Stimulated activated CD8-positive, alpha-beta memory T cell treated with anti-CD3 and anti-CD28 coated beads, Interleukin-4, amount 100 ng/mL, for 1 hour (primary cell): ENCODE measurements at places on chromosomes 6 and 20.

DNA sequence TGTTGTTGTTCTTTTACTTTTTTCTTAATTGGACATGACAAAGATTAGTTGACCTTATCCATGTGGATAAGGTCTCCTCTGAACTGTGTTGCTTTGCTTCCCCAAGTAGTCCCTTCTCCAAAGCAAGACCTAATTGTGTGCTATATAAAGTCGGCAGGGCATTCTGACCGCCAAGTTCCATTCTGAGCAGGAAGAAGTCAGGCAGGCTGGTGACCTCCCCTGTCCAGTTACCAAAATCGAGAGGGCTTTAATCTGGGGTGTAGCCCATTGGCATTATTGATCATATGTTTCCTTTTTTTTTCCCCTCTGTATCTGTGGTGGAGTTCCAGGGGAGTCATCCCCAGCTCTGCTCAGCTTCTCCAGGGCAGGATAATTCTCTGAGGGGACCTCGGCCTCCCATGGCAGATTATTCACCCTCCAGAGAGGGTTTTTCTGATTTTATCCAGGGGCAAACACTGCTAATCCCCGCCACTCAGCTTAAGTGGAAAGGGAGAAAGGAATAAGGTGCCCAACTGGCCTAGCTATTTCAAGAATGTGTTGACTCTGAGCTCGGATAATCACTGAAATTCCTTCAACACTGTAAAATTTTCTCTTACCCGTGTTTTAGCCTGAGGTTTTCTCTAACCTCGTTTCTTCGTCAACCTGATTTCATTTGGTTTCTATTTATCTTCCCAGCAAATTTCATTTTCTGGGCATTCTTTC lies 71.8 kb upstream of the L3MBTL3 start:
- no peak for DNase-seq

DNA sequence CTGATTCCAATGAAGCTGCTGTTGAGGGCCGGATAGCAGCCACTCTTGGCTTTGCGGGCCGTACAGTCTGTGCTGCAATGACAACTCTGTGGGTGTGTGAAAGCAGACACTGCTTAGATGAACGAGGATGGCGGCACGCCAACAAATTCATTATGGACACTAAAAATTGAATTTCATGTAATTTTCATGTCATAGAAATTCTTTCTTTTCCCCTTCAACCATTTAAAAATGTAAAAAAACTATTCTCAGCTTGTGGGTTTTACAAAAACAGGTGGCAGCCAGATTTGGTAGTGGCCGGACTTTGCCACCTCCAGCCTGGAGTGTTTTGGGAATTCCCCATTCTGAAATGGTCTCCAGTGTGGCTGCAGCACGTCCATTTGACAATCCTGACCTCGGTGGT lies 26.0 kb downstream of the MAS1 start:
- DNase-seq = no peak

- no peak for DNase-seq
Measured at GRCh38 chr6:9233686-9234085, 798.3 kb upstream of the SLC35B3 start.

GRCh38 chr6:109050447-109051102 lies 44.1 kb downstream of the SESN1 start:
- no peak for DNase-seq

- no peak for DNase-seq
Measured at GRCh38 chr6:37503309-37503965, 3.7 kb upstream of the CCDC167 start.

DNA sequence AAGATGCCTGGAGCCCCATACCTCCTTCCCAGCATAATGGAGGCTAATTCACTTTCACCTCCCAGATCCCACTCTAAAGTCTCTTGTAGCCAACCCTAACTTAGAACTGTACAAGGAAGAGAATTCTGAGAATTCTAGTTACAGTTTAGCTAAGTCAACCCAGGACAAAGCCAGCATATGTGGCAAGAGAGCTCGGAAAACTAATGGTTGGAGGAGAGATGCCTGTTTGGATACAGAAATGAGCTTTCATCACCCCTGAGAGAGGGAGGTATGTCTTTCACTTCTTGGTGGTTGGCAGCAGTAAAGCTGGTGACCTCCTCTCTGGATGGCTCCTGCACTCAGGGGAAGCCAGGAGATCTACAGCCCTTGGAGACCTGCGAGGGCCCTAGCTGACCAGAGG lies 252.6 kb upstream of the SUPT3H start:
- no peak for DNase-seq

- no peak for DNase-seq
Measured at GRCh38 chr20:41738604-41739206, 120.5 kb upstream of the CHD6 start.

DNA sequence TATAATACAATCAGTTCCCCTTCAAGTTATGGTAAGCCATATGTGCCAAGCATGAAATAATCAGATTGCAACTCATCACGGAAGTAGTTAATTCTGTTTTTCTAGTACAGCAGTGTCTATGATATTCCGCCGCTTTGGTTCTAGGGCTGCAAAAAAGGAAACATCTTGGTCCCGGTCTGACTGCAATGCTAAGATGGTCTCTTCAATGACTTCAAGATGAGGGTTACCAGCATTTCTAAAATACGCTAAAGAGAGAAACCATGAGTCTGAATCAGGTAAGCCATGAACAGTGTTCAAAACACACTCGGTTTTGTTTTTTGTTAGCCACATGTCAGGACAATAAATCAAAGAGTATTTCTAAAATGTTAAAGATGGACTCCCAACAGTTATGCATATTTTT lies 3.2 kb upstream of the ANKRD60 start:
- DNase-seq = no peak

GRCh38 chr6:128507337-128508310 lies 12.8 kb downstream of the PTPRK start:
- no peak for DNase-seq

DNA sequence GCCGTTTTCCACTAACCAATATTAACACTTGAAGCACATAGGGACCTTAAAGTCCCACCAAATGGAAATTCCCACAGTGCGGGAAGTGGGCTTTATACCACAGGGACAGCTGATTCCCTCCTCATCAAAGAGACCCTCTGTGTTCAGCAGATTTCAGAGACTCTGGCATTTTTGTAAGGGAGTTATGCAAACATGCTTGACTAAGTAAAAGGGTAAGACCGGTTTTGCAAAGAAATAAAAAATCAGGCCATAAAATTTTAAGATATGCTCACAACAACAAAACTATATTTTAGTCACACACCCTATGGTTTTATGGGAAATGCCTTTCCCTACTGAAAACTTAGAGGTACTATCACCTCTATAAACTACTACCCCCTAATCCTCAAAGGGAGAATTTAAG lies 45.4 kb upstream of the SPTLC3 start:
- no peak for DNase-seq

GRCh38 chr20:63944078-63944941 lies 11.9 kb downstream of the UCKL1 start:
- DNase-seq = no peak

GRCh38 chr20:43843096-43843964 lies 71.3 kb upstream of the TOX2 start:
- no peak for DNase-seq

DNA sequence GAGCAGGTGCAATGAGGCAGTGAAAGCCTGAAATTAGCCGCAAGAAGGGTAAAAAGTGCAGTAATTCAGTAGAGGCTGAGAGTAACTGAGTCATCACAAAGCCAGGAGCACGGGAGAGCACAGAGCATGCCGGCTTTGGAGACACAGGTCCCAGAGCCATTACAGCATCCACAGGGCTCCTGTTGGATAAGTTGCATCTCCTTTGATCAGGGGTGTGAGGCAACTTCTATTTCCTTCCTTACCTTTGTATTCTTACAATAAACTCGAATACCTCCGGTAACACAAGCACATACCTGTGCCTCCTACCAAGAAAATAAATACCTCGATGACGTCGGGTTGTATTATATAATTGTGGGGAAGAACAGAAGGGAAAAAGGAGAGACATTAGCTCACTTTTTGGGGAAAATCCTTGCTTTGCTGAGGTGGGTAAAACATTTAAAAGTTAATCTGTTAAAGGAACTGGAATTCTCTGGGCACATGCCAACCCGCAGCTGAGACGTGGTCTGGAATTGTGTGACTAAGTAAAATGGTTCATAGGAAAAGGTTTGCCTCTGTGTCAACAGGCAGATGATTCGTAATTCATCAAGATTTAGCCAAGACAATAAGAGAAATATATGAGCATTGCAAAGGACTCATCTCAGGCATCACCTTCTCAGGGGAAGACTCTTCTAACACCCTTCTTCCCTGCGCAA lies 360.7 kb upstream of the ZFP64 start:
- no peak for DNase-seq

DNA sequence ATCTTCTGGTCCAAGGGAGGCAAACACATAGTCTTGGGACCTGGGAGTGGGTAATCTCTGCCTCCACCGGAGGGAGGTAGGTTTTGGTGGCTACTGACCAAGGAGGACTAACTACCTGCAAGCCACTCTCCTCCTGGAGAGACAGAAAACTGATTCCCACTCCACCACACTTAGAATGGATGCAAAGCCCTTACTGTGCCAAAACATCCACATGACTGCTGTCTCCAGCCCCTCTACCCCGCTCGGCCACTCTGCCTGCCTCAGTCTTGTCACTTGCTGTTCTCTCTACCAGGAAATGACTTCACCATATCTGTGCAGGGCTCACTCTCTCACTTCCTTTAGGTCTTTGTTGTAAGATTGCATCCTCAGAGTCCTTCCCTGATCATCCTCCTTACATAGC lies 129.5 kb upstream of the ARG1 start:
- no peak for DNase-seq

GRCh38 chr6:122799916-122800686 lies 11.0 kb downstream of the SMPDL3A start:
- no peak for DNase-seq

DNA sequence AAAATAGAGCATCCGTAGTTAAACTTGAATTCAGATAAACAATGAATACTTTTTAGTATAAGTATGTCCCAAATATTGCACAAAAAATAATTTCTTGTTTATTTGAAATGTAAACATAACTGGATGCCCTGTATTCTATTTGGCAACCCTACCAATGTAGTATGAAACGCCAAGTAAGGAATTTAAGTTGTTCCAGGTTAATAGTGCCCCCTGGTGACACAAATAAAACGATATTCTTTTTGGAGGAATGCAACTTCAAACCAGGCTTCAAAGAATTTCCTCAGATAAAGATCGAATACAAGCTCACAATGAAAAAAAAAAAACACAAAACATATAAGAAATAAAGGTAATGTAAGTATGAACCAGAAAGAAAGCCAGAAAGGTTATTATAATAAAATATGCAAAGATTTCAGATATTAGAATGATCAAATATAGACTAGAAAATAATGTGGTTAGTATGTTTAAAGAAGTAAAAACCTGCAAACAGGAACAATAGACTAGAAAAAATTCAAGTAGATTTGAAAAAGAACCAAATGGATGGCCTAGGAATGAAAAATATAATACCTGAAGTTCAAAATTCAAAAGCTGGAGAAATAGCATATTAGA lies 18.4 kb upstream of the AKAP7 start:
- no peak for DNase-seq

GRCh38 chr20:60857708-60858107 lies 394.4 kb upstream of the CDH4 start:
- no peak for DNase-seq

DNA sequence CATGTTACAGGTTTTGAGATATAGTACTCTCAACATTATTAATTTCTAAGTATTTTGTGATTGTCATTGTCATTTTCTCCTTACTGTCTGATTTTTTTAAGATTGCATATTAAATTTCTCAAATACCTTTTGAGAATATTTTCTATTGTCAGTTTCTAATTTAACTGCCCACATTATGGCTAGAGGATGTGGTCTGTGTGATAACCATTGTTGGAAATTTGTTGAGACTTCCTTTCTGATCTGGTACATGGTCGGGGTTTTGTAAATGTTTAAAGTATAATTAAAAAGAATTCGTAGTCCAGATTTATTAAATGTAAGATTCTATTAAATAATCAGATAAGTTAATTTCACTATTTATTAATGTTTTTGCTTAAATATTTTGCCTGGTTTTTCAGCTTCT lies 60.1 kb downstream of the SLX4IP start:
- no peak for DNase-seq

- DNase-seq = no peak
Measured at GRCh38 chr20:1423625-1424106, 30.8 kb upstream of the FKBP1A start.

- no peak for DNase-seq
Measured at GRCh38 chr6:135568379-135568778, 70.8 kb upstream of the AHI1 start.

DNA sequence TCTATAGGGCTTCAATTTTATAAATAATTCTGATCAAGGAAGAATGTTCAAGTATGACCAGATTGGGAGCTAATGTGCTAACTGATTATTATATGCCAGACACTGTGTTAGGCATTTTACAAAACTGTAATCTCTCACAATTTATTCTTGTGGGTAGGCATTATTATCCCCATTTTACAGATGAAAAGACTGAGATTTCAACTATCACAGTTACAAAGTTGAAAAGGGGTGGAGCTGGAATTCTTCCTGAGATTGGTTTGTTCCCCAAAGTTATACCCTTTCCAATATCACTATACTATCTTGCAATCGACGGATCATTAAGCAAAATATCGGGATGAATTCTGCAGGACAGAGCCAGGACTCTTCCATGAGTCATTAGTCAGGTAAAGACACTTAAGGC lies 57.1 kb downstream of the TPD52L1 start:
- no peak for DNase-seq

GRCh38 chr20:52593654-52594053 lies 378.5 kb upstream of the TSHZ2 start:
- DNase-seq = no peak

DNA sequence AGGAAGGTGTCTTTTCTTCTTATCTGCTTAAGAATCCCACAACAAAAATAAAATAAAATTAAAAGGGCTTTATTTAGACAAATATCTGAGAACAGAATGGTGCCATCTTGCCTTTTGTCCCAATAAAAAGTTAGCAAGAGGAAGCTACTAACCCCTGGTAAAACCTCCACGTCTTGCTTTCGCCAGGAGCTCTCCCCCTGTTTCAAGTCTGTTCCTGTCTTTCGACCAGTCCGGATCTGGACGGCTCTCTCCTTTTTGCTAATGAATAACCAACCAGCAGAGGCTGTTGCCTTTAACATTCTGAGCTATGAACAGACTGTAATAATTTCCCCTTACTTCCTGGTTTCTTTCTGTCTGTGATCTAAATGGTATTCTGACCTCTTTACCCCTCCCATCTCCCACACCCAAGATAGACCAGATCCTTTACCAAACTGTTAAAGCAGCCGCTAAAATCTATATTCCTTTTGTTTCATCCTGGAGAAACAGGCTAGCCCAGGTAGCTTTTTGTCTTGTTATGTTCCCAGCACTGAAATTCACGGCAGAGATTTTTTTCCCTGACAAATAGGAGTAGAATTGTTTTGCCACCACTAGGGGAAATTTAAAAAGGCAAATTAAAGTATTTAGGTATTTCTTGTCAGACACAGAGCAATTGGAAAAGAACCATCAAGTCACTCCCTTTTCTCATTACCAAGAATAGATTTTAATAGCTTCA lies at the start of gene FRK:
FRK (minus strand) TSS at position 320 of the 712 bp plus-strand sequence. CDS start 580 bp downstream, outside the sequence.
- DNase-seq = no peak
